Activated CD8-positive, alpha-beta memory T cell treated with anti-CD3 and anti-CD28 coated beads for 48 hours (primary cell): ENCODE measurements at places on chromosomes 2 and 18.

- no peak for DNase-seq
Measured at GRCh38 chr2:98028101-98028561, 32.4 kb upstream of the TMEM131 start.

- DNase-seq = no peak
Measured at GRCh38 chr2:223591596-223591995, 10.6 kb downstream of the SCG2 start.

GRCh38 chr2:2575870-2576386 is 244.9 kb upstream of the MYT1L start:
- DNase-seq = no peak

DNA sequence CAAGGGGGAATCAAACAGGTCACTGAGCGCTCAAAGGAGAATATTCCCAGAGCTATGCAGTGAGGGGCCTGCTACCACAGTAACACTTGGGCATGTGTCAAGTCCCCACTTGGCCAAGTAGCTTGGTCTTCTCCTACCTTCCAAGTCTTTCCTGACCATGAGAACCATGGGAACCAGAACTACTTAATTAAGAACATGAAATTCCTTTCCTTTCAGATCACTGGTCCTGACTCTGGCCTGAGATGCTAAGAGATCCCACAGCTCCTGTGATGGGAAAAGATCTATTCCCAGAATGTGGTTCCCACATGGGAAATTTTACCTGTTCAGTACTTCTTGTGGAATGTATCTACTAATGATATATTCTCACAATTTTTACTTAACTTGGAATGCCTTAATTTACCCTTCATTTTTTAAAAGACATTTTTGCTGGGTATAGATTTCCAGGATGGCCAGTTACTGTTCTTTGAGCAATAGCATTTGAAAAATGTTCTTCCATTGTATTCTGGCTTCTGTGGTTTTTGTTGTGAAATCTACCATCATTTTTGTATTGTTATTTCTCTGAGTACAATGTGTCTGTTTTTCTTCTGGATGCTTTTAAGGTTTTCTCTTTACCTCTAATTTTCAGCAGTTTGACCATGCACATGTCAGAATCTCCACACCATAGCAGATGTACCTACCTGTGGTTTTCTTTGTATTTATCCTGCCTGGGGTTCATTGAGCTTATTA is 37.9 kb downstream of the KCNIP3 start:
- DNase-seq = no peak

DNA sequence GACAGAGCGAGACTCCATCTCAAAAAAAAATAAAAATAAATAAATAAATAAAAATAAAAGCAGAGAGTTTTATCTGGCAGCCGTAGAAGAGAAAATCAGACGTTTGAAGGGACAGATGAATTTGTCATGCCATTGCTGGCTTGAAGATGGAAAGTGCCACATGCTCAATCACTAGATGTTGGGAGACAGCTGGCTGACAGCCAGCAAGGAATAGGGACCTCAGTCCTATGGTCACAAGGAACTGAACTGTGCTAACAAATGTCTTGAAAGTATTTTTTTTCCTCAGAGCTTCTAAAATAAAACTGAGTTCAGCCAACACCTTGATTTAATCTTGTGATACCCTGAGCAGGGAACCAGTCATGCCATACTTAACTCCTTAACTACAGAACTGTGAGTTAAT is 65.4 kb downstream of the DTNA start:
- DNase-seq = no peak
